T-helper 17 cell (primary cell): ENCODE measurements at places on chromosomes 5 and 9.

DNA sequence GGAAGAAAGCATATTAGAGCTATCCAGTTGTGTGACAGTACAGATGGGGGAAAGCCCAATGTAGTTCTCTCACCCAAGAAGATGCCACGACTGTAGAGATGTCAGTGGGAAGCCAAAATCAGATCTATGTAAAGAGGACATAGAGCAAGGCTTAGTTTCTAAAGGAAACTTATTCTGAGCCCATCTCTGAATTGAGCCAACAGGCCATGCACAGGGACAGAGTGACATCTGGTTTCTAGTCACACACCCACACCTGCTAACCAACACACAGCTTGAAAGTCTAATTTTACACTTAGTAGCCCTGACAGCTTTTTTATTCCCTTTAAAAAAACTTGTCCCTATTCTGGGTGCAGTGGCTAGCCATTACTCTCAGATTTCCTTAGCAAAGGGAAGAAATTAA, 22.3 kb downstream of the PRELID2 start:
- H3K27me3 ChIP-seq: no peaks in the 10 kb centered on the region
- H3K27ac ChIP-seq: no peak overlapping the region
- H3K4me1 ChIP-seq: no peaks in the 10 kb centered on the region
- no peak overlapping the region for H3K4me3 ChIP-seq

DNA sequence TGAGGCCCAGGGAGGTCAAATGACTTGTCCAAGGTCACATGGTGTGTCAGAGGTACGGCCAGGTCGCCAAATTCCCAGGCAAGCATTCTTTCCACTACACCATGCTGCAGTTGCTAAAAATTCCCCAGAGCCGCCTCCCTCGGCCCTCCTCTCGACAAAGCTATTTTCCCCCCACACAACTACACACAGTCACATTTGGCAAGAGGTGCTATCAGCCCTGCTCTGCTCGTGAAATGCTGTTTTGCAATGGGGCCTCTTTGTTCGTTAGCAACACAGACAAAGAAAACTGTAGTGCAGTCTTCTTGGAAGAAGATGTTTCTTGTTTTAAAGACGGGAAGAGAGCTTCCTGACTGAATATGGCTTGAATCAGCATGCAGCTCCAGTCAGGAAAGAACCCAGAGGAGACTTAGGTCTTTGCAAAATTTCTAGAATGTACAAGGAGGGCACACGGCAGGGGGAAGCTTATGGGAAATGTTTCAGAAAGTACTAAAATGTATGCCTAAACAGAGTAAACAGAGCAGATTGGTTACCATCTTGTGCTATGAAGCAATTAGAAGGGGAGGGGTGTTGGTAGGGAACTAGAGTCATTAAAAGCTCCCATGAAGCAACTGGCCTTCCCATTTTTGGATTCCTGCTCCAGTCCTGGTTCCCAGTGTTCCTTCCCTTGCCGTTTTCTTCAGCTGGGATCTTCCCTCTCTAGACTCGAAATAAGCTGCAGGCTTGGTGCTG, 14.2 kb downstream of the SLIT3 start:
- H3K27me3 ChIP-seq: no peaks in the 10 kb centered on the region
- no peaks in the 10 kb centered on the region for H3K4me1 ChIP-seq
- DNase-seq: no peak
- no peaks in the 10 kb centered on the region for H3K36me3 ChIP-seq
- no peak overlapping the region for H3K4me3 ChIP-seq

- no peak overlapping the region for H3K4me3 ChIP-seq
- H3K36me3 ChIP-seq: peaks cover 3% of the 10 kb centered on the region
- no peaks in the 10 kb centered on the region for H3K27me3 ChIP-seq
- peaks cover 26% of the 10 kb centered on the region for H3K4me1 ChIP-seq
- no peak overlapping the region for H3K27ac ChIP-seq
These were observed 26.4 kb downstream of the LPCAT1 start for GRCh38 chr5:1497242-1497777.

DNA sequence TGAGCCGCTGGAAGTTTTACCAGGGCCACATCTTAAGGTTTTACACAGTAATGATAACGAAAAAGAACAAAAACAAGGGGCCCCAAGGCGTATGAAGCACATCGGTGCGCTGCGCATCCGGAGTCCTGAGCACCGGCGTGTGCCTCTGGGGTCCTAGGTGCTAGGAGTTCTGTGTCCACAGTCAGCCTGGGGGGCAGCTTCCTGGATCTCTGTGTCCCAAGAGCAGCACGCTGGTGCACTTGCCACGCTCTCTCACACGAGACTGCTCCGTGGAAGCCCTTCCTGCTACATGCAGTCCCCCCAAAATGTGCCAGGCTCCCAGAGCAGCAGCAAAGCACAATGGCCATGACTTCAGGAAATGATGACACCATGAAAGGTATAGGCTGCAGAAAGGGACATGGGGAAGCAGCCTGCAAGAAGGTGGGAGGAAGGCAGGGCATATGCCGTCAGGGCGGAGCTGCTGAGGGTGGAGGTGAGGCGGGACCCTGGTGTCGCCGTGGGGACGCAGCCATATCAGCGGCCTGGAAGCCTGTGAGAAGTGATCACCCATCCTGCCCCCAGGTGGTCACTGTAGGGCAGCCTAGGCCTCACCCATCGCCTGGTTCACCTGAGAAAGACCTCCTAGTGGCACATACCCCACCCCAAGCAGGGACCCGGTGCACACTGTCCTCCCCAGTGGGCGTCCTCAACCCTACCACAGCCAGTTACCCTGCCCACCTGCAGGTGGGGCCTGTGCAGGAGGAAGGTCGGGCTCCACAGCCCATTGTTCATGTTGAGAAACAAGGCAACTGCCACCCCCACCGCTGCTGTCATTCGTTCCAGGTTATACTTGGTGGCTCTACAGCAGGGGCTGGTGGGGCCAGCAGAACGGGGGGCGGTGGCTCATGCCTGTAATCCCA, 23.6 kb upstream of the SLC6A3 start:
- peaks cover 2% of the 10 kb centered on the region for H3K36me3 ChIP-seq
- DNase-seq: no peak
- no peak overlapping the region for H3K4me3 ChIP-seq

GRCh38 chr9:121672986-121673385, 21.6 kb downstream of the DAB2IP start:
- H3K27ac ChIP-seq: no peak overlapping the region

DNA sequence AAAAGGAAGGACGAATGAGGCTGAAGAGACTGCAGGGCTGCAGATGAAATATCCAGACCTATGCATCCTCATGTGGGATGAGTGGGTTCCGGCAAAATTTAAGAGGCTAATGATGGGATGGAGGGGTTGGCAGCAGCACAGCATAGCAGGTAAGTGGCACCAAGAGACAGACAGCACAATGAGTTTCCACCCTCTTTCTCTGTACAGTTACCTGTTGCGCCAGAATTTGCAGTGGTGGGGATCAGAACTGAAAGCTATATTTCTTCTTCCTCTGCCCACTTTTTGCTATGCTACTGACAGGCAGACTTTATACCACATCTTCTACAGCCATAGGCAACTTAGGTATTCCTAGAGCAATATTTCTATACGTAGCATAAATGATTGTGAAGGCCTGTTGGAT, 227.0 kb downstream of the EPB41L4A start:
- peaks cover 49% of the 10 kb centered on the region for H3K27me3 ChIP-seq
- peaks cover 7% of the 10 kb centered on the region for H3K36me3 ChIP-seq
- no peak overlapping the region for H3K4me3 ChIP-seq
- H3K4me1 ChIP-seq: no peaks in the 10 kb centered on the region
